ENCODE measurements at places on chromosomes 5 and 9.
A peak's percentile ranks its signal among the peaks of the same experiment; 100 is the strongest.

DNA sequence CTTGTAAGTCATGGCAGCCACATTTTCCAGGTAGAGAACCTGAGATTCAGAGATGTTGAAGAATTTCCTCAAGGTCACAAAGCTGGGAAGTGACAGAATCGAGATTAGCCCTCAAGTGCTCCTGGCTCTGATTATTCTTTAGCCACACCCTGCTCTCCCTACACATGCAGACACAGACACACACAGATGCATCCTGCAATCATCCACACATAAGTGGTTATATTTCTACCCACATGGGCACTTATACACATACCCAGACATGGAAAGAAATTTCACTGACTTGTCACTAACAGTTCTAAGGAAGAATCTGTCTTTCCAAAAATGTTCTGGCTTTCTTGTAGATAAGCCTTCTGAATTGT is 32.2 kb upstream of the GALNT10 start:
- no peak for DNase-seq

GRCh38 chr9:13281356-13282016 is 2.0 kb upstream of the MPDZ start:
- DNase-seq: no peak

DNA sequence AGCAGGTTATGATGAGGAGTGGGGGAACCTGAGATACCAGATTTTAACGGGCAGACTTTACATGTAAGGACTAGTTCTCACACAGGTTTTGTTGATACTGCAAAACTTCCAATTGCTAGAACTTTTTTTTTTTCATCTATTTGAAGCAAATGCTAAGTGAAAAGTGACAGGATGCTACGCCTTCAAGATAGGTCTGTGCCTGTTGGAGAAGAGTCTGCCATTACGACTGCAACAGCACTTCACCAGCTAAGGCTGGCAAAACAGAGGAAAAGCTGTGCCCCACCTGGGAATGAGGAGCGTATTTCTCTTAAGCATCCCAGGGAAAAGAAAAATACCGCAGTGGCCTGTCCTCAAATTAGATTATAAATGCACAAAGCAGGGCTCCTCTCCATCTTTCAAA is 102.0 kb upstream of the CDH6 start:
- no peak for DNase-seq

DNA sequence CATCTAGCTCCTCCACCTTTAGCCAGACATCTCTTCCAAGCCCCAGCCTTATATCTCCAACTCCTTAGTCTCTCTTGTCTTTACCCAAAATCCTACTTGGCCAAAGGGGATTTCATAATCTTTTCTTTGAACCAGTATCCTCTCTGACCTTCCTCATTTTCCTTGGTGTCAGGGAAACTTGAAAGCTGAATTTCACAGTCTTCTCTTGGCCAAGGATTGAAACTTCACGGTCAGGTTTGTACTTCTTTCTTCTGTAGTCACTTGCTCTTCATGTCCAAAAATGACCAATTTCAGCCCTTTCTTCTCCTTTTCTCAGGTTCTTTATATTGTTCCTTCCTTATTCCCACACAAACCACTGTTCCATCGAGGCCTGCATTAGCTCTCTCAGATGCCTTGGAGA is 473.7 kb upstream of the KLF4 start:
- no peak for DNase-seq

GRCh38 chr9:84759300-84759750 is 89.8 kb downstream of the NTRK2 start:
- no peak for DNase-seq

GRCh38 chr5:66498791-66499207 is 97.4 kb upstream of the MAST4 start:
- DNase-seq: no peak

DNA sequence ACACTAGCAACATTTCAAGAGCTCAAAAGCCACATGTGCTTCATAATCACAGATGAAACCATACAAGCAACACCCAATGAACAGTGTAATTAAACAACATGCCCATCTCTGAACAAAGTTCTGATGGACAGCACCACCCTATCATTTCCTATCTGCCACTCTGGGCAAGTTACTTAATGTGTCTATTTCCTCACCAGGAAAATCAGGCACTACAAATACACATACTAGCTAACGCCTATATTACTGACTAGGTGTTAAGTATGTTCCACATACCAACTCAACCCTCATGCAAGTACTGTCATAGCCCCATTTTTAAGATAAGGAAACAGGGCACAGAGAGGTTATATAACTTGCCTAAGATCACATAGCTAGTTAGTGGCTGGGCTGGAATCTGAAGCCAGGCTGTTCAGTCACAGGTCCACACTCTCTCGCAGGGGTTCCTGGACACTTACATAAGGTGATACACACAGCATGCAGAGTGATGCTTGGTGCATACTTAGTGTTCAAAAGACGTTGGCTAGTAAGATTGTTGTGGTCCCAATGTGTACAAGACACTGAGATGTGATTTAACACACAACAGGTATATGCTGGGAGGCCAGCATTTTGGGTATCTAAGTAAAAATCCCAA is 24.2 kb downstream of the CORO2A start:
- no peak for DNase-seq

DNA sequence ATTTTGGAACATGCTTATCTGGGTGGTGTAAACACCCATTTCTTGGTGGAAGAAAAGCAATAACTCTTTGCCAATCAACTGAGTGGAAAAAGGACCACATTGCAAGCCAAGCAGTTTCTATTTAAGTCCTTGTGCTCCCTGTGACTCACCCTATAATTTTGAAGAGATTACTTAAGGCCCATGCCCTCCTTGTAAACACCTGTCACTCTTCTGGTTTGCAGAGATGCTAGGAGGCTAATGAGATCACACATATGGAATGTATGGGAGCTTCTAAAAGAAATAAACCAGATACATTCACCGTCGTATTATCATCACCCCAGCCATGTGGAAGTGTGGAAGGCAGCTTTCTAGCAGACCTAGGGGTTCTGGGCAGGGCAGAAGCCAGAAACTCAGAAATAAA is 337.1 kb downstream of the GADD45G start:
- DNase-seq: no peak

GRCh38 chr9:129080298-129080600 is 662 bp upstream of the DOLPP1 start:
- DNase-seq: no peak

DNA sequence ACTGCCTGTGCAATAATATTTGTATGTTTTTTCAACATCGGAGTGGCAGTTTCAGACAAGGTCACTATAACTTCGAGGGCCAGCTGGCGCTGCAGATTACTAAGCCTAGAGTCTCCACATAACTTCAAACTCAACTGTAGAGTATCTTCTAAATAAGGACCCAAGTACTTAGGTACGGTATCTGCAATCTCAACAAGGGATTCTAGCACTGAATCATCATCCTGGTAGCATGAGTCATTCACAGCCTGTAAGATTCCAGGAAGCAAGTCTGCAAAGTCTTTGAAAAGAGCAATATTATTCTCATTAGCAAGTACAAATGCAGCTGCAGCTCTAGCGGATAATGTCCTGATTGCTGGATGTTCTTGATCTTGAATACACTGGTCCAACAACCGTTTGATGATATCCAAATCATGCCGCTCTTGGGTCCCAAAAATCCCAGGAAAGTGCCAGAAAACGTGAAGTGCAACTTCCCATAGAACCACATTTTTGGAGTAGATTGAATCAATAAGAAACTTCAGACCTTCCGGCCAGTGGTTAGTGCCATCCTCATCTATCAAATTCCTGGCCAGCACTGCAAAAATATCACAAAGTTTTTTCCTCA is 654 bp downstream of the RANBP6 start:
- DNase-seq: no peak

- DNase-seq: no peak
These were observed 77.4 kb downstream of the PHF2 start for GRCh38 chr9:93653760-93654159.

- peak; percentile 19 for DNase-seq
These were observed 42.1 kb downstream of the SLC46A2 start for GRCh38 chr9:112848316-112849151.

DNA sequence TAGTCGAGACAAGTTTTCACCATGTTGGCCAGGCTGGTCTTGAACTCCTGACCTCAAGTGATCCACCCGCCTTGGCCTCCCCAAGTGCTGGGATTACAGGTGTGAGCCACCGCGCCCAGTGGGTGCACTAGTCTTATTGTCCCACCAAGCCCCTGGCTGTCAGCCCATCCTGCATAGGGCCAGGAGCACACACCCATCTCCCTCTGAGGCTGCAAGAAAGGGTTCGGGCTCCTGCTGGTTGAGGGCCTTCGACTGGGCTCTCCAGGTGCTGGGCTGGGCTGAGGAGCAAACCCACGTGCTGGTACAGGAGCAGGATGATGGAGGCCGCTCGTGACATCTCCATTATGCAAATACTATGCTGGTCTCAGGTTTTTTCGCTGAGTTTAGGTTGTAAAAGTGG is 25.1 kb upstream of the RNF130 start:
- DNase-seq: no peak

- no peak for DNase-seq
These were observed 14.8 kb upstream of the CEMIP2 start for GRCh38 chr9:71783120-71783523.

GRCh38 chr5:15371184-15371583 is 128.8 kb upstream of the FBXL7 start:
- no peak for DNase-seq

DNA sequence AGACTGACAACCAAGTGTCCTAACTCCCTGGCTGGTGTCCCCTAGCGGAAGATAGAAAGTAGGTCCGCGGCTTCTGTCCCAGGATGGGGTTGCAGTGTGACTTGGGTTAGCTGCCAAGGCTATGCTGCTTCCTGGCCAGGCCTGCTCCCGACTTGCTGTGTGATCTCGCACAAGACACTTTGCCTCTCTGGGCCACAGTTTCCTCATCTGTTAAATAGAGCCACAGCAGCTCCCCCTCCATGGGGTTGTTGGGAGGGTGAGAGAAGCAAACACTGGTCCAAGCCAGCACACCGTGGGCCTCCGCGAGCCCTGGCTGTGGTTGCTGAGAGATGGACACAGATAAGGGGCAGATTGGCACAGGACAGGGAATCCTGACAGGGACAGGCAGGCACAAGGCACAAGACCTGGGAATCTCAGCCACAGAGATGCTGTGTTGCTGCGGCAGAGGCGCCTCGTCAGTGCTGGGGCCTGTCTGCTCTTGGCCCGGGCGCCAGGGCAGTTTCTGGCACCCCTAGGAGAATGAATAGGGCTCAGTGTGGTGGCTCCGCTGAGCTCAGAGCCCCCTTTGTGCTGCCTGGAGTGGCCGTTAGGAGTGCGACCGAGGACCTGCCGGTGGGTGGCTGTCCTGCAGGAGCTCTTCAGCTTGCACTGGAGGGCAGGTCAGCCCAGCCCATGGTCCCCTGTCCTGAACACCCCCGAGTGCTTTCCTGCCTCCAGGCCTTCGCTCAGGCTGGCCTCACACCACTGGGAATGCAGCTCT is 1.8 kb upstream of the SH2D3C start:
- DNase-seq: no peak

- no peak for DNase-seq
These were observed 35.8 kb downstream of the NRG2 start for GRCh38 chr5:140007311-140007710.

GRCh38 chr5:83434946-83435345 is 36.6 kb upstream of the VCAN start:
- peak; percentile 58 for DNase-seq

- peak; percentile 75 for DNase-seq
These were observed 1083.7 kb upstream of the DMAC1 start for GRCh38 chr9:8883321-8883720.

GRCh38 chr5:142784401-142784955 is 14.3 kb downstream of the ARHGAP26 start:
- no peak for DNase-seq

- no peak for DNase-seq
These were observed 223.0 kb downstream of the IRX1 start for GRCh38 chr5:3818624-3819023.

DNA sequence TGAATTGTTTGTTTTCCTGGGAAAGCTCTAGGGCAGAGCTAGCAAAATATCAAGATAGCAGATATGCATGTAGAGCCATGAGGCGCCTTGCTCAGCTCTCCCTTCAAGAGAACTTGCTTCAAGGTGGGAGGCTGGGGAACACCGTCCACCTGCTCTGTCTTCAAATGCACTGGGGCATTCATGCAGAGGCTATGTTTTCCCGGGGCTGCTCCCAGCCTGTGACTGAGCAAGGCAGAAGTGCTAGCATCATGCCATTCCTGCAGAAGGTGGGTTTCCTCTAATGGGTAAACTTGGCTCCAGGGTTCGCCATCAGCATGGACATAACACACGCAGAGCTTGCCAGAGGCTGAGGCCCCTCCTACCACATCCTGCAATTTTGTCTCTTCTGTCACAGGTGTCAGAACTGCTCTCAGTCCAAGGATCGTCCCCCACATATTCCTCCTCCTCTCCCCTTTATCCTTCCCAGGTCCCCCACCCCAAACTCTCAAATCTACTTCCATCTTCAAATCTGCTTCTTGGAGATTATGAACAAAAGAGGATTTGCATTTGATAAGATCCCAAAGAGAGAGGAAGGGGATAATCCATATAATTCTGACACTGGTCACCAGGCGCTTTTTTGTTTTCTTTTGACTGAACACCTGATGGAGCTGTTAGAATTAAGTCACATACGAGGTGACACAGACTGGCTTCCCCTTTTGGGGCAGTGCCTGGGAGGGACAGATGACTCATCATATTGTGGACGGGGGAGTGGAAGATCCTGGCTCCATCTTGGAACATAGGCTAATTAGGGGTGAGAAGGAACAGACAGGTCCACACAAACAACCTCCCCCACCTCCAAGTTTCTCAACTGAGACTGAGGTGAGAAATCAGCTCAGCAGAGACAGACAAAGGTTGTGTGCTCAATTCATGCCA is 85.0 kb upstream of the TAF11L2 start:
- DNase-seq: peak; percentile 23

DNA sequence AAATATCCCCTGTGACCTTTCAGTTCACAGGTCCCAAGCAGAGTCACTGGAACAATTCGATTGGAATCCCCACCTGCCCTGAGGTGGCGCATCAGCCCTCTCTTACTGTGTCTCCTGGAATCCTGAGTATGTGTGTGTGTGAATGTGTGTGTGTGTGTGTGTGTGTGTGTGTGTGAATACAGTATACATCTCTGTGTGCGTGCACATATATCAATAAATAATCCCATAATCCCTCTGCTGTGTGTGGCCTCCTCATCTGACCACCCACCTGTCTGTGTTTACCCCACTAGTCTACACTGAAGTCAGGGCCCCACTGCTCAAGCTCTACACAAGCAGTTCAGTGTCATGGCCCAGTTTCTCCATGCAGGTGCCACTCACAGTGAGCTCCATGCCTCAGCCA is 187.4 kb downstream of the ERCC6L2 start:
- DNase-seq: no peak

- DNase-seq: no peak
These were observed 1014.9 kb upstream of the COX7C start for GRCh38 chr5:85602843-85603242.

Data from eye (tissue), 1 donor.